NCI-H345 (cell line): ENCODE measurements at places on chromosomes 6 and 20.
A peak's percentile ranks its signal among the peaks of the same experiment; 100 is the strongest.

GRCh38 chr20:58623579-58624473 lies 27.3 kb upstream of the STX16 start:
- DNase-seq, result peak; percentile 18

GRCh38 chr6:34324738-34325444 lies 67.6 kb downstream of the NUDT3 start:
- no peak for DNase-seq

- no peak for DNase-seq
Observed at GRCh38 chr6:30985490-30985889, 2.0 kb downstream of the MUC21 start.

GRCh38 chr6:71349395-71349794 lies 60.8 kb downstream of the OGFRL1 start:
- DNase-seq, result no peak

DNA sequence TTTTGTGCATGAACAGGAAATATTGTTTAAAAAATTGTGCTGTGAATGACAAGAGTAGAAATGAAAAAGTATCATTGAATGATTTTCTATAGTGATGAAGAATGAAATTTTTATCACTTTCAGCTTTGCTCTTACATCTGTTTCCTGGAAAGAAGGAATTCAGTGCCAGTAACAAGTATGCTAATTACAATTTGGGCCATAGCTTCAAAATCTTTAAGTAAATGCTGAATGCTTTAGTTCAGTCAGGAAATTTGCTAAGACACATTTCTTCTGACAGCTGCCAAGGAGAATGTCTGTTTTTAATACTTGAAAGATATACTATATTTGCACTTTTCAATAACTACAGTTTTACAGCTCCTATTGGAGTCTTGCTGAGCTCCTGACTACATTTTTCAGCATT lies 203.7 kb upstream of the RSPO3 start:
- DNase-seq, result no peak

DNA sequence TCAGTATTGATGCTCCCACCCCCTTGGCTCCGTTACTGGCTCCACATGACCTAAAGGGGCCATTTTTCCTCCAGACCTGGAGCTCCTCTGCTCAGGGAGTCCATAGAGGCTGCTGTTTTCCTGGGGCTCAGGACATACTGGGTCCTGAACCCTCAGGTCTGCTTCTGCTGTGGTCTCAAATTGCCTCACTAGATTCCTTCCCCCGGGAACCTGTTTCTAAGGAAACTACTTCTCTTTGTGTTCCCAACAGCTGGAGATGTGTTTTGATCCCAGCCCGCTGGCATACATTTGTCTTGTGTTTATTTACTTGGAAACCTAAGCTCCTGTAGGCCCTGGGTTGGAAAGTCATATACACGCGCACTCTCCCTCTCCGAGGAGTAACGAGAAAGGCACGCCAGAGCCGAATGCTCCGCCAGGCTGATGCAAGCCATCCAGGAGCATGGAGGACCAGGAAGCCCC lies 222.8 kb downstream of the UST start:
- peak; percentile 88 for DNase-seq

DNA sequence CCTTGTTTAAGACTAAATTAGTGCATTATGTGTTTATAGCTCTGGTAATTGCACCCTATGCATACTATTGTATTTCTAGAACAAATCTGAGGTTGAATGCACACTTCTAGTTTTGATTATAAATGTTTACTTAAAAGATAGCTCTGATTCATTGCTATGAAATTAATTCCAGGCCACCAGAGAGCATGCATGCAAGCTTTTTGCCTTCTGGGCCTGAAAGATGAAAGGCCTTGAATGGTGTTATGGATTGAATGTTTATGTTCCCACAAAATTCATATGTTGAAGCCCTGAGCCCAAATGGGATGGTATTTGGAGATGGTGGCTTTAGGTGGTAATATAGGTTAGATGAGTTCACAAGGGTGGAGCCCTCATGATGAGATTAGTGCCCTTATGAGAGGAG lies 695.0 kb upstream of the MAP3K7 start:
- DNase-seq, result no peak

GRCh38 chr20:45788351-45788750 lies 3.3 kb downstream of the WFDC3 start:
- no peak for DNase-seq

GRCh38 chr6:146872426-146872785 lies 273.6 kb downstream of the ADGB start:
- DNase-seq, result no peak

GRCh38 chr6:135906972-135907465 lies 55.5 kb downstream of the PDE7B start:
- no peak for DNase-seq

DNA sequence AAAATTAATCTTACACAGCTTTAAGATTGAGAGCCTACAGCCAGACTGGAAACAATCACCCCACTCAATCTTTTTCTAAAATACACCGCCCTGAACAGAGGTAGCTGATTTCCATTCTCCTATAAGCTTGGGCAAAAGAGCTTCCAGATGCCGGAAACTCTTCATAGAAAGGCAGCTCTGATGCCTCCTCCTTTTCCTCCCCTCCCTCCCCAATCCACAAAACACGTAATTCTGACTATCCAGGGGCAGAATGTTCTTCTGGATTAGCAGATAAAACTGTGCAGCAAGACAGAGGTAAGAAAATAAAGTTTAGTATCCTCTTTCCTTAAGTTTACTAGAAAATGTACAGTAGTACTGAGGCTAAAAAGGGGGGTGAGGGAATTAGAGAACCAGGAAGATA lies 15.8 kb downstream of the ADNP start:
- DNase-seq, result no peak

DNA sequence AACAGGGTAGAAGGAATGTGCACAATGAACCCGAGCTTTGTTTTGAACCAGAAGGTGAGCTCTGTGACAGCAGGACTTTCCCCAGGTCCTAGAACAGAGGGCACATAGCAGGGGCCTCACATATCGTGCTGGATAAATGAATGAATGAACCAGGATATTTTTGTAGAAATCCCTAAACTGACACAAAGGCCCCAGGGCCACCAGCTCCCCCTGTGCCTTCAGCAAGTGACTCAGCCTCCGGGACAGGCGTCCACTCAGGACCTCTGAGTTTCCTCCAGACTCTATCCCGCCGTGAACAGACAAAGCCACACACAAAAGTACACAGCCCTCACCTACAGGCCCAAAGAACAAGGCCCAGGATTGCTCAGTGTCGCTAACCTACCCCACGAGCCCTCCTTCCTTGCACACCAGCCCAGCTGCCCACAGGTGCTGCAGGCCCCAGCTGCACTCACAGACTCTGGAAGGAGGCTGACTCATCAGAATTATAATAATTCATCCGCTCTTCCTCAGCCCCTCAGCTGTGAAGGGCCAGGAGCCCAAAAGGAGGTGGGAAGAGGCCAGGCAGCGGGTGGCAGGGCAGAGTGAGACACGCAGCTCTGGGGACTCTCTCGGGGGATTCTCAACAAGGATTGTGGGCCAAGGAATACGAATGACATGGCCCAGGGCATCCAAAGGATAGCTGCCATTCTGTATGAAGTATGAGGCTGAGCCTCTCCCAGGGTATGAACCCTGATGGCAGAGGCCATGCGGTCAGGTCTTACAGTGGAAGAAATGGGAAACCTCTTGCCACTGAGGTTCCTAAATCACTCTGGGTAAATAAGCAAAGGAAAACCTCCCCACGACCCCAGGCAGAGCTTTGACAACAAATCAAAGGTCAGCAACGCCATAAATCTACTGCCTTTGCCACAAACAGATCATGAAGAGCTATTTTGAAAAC lies 40.9 kb downstream of the SUMO4 start:
- DNase-seq, result no peak

DNA sequence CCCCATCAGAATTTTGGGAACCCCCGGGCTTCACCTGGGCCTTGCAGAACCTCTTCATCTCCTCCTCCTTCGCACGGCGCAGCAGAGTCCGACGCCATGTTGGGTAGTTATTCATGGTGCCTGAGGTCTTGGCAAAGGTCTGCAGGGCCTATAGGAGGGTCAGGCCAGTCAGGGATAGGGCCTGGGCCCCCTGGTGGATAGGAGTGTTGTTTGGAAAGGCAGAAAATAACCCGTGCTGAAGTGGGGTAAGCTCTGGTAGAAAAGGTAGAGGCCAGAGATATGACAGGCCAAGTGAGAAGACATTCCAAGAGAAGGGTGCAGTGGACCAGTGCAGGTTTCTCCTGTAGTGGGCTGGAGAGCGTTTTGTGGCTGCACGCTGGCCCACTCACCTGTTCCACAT lies 4.9 kb downstream of the SMPD2 start:
- DNase-seq, result no peak

DNA sequence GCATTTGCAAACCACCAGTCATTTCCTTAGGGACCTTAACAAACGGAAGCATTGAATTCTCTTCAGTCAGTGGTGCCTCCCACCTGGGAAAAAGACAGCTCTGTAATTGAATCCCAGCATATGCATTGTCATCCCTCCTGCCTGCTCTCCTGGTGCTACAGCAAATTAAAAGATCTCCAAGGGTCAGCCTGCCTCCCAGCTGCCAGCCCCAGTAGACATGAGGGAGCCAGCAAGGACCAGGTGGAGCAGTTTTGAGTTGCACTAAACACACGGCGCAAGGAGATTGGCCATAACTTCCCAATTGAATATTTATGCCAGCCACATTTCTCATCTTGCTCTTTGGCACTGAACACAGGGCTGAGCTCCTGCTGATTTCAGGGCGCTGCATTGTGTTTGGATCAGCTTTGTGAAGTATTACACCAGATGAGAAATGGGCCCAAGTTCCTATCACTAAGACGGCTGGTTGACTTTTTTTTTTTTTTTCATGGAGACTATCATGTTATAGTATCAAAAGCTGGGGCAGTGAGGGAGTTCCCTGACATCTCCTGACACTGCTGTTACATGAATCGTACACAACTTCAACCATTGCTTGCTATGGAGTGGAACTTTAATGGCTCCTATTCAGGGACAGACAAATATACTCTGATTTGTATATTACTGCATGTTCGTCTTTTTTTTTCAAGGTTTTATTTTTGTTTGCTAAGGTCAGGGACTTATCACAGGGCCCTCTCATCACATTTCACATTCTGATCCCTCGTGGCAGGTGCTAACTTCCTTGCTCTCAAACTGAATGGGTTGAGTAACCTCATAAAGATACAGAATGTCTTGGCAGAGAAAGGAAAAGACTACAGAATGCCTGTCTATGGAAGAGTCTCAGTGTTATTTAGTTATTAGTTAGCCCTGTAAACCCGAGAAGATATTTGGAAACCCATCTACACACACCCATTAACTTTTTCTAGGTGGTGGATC lies 191.1 kb downstream of the EYA4 start:
- no peak for DNase-seq

GRCh38 chr6:44627091-44627882 lies 239.8 kb downstream of the CDC5L start:
- DNase-seq, result no peak

GRCh38 chr6:42520786-42521607 lies 42.8 kb upstream of the UBR2 start:
- no peak for DNase-seq
